C1 segment of cervical spinal cord (tissue), 14 donors: ENCODE measurements at places on chromosomes 1 and 21.

- no peak for DNase-seq
Observed at GRCh38 chr1:89808441-89809117, 12.3 kb upstream of the LRRC8D start.

DNA sequence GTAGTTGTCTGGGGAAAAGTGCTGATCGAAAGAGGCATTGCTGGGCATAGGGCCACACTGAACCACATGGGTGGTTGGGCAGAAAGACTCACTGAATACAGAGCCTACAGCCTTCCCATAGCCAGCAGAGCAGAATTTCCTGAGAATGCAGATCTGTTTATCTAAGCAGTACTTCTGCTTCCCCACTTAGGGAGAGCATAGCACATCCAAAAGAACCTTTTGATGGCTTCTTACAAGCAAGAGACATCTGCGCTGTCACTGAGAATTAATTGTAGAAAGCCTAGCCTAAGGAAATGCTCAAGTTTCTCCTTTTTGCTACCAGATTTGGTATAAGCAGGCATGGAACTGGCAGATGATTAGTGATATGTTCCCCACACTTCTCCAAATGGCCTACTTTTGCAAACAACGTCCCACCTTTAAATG, 13.0 kb upstream of the KLHDC8A start:
- no peak for DNase-seq

DNA sequence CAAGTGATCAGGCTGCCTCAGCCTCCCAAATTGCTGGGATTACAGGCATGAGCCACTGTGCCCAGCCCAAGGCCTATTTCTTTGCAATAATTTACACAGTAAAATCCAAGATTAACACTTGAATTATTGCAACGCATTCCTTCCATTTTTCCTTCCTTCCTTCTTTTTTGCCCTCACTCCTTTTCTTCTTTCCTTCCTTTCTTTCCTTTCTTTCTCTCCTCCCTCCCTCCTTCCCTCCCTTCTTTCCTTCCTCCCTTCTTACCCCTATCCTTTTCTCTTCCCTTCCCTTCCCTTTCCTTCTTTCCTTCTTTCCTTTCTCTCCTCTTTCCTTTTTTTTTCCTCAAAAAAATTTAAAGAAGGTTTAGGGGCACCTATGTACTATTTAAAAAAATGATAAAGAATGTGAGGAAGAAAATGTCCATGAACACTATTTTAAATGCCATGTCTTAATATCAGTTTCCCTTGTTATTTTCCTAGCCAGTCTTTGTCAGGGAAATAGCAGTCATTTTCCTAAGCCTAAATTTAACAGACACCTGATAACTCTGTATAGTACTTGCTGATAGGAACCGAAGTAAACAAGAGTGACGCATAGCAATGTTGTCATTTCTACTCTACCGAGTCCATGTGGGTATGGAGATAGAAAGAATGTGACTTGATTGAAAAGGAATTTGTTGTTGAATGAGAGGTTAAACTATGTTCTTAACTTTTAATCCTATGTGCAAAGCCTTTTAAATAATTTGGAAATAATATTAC, 79.8 kb upstream of the HMCN1 start:
- DNase-seq: no peak

DNA sequence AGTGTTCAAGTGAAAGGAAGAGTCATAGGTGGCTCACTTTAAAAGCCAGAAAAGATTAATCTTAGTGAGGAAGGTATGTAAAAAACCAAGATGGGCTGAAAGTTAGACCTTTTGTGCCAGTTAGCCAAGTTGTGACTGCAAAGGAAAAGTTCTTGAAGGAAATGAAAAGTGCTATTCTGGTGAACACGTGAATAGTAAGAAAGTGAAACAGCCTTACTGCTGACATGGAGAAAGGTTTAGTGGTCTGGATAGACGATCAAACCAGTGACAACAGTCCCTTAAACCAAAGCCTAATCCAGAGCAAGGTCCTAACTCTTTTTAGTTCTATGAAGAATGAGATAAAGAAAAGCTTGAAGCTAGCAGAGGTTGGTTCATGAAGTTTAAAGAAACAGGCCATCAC, 106.4 kb downstream of the CTH start:
- no peak for DNase-seq

DNA sequence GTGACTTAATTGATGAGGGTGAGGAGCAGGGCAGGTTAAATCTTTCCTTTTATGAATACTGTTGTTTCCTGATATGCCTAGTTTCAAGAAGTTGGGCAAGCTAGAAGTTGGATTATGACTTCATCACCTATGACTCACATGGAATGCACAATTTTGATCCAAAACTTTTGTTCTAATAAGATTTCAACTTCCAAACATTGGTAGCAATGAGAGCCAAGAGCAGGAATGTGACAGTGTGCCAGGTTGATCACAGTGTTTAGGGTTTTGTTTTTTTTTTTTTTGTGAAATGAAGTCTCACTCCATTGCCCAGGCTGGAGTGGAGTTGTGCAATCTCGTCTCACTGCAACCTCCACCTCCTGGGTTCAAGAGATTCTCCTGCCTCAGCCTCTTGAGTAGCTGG, 349.4 kb downstream of the DUSP10 start:
- no peak for DNase-seq

- DNase-seq: no peak
Observed at GRCh38 chr1:172883844-172884243, 166.9 kb downstream of the TNFSF18 start.

DNA sequence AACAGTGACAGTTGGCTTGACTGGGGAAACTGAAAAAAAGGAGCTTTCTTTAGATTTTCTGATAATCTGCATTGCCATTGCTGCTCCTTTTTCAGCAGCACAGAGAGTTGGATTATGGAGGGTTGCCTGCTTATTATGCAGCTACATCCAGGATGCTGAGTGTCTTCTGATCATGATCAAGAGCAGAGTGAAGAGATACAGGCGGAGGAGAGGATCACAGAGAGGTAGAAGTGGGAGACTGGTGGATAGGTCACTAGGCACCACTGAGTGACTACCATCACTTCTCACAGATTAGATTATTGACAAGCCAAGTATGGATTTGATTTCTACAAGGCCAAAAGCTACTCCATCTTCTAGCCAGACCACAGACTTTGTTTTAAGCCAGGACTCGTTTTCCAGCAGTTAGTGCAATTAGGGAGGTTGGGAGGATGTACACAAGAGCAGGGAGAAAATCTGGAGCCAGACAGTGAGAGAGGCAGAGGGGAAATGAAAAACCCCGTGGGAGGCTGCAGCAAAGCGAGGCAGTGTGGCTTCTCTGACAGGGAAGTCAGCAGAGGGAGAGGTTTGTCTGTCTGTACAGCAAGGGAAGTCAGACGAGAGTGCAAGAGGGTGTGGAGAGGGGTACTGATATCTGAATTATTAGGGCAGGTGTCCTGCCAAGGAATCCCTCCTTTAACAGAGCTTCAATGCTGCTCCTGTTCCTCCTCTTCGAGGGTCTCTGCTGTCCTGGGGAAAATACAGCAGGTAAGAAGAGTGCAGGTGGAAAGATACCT, at the start of gene CD1E:
Gene CD1E (plus strand): TSS at position 592 of the 773 bp plus-strand sequence. CDS start 95 bp downstream, at position 687.
- no peak for DNase-seq

GRCh38 chr1:94298861-94299260, 61.5 kb upstream of the ARHGAP29 start:
- no peak for DNase-seq

DNA sequence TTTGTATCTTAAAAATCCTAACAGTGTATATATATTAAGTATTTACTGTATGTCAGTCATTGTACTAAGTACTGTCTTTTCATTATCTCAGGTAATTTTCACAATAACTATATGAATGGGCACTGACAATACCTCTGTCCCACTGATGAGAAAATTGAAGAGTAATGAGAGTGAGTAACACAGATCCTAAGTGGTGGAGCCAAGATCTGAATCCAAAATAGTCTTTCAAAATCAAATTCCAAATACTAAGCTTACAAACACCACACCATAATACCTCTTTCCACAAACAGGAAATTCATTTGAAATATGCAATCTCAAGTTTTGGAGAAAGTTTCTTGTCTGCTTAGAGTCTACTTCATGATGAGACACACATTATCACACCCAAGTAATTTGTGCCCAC, 105.9 kb upstream of the EDEM3 start:
- DNase-seq: no peak

GRCh38 chr1:46393510-46393909, 607 bp upstream of the FAAH start:
- DNase-seq: no peak

DNA sequence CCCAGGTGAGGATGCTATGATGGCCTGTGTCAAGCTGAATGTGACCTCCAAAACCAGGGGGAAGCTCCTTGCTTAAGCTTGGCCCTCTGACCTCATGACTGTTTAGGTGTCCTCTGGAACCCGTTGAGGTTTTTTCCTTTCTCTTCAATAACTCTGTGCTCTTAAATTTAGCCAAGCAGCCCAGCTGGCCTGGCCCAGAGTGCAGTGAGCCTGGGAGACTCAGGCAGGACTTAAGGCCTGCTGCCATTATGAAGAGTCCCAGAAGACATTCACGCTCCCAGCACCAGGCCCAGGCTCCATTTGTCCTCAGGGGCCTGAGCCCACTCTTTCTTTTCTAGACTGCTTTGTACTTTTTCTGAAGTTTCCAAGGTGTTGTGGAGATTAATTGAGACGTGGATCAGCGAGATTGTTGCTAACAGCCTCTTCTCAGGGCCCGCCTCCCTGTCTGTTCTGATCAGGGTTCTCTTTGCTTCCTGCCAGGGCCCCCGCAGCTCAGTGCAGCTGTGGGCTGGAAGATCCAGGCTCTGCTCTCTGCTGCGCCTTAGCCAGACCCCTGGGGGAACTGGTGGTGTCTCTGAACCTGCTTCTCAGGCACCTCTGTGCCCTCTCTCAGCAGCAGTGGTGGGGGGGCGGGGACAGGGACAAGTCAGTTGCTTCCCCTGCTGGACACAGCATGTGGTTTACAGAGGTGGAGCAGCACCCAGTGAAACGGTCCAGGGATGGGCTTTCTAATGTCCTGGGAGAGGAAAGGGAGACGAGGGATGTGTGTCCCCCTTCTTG, 124.2 kb downstream of the GRIK3 start:
- DNase-seq: no peak

- no peak for DNase-seq
Observed at GRCh38 chr1:94743862-94744261, 76.3 kb upstream of the SLC44A3 start.
